ENCODE measurements at places on chromosomes 4 and X. TPM values are rescaled to one million over a fixed set of nuclear protein-coding genes. Genes with fewer than 3 reads are reported as not detected.

GRCh38 chr4:86403575-86403974 is 43.7 kb upstream of the MAPK10 start:
- H3K4me3 ChIP-seq = no peak overlapping the region
- H3K4me1 ChIP-seq = no peaks in the 10 kb centered on the region
- H3K36me3 ChIP-seq = no peaks in the 10 kb centered on the region
- H3K27me3 ChIP-seq = no peaks in the 10 kb centered on the region
- DNase-seq = no peak

DNA sequence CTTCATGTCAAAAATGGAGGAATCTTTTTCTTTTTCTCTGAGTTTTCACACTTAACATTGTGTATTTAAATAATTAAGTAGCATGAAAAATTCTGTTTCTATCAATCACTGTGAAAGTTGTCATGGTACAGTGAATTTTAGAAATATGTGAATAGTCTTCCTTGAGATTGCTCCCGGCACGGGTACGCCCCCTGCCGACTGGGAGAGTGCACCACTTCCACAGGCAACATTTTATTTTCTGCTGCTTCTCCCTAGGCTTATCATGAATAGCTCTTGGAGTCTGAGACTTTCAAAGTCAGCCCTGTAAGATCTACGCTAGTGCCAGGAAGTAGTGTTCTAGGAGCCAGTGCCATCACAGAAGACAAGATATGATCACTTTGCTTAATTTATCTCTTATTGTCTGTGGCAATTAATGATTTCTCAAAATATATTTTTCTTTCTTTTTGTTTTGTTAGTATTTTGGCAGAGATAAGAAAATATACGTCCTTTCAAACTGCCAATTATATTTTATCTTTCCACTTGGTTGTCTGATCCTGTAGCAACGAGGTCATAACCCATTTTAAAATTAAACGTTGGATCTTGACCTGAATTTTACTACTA is 763.8 kb upstream of the AADAT start:
- no peak for DNase-seq
- H3K36me3 ChIP-seq = no peaks in the 10 kb centered on the region
- no peaks in the 10 kb centered on the region for H3K27me3 ChIP-seq
- H3K4me1 ChIP-seq = no peaks in the 10 kb centered on the region

DNA sequence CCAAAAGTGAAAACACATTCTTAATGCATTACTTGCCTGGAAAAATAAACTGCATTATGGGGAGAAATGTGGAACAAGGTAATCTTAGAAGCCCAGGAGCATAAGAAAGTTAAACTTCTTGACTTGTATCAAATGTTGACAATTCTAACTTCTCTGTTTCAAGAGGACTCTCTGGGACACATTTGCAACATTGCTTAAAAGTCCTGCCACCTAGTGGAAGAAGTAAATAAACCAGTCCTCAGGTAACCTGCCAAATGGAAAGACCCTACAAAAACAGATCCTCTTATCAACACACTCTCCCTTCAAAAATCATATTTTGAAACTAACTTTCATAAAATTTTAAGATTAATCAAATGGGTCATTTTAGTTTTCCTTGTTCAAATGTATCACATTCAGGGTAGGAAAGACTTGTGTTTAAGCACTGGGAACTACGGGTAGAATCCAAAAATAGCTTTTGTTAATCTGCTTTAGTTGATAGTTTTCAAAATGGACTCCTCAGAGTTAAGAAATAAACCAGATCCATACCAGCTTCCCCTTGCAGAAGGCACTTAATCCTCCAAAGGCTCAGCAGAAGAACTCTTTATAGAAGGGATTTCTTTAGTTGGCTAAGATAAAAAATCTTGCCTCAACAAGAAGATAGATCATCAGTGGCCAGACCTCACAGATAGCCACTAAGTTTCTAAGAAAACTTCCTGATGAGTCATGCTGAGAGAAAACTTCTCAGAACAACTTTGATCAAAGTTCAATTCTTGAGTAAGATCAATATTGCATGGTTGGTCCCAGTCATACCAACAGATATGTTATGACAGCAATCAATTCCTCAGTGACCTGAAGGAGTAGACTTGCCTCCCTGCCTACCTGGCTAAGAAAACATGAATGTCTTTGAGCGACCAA is 141.7 kb downstream of the HHIP start:
- H3K36me3 ChIP-seq = no peaks in the 10 kb centered on the region
- H3K4me3 ChIP-seq = no peak overlapping the region
- DNase-seq = no peak
- no peak overlapping the region for H3K27ac ChIP-seq
- H3K27me3 ChIP-seq = no peaks in the 10 kb centered on the region

DNA sequence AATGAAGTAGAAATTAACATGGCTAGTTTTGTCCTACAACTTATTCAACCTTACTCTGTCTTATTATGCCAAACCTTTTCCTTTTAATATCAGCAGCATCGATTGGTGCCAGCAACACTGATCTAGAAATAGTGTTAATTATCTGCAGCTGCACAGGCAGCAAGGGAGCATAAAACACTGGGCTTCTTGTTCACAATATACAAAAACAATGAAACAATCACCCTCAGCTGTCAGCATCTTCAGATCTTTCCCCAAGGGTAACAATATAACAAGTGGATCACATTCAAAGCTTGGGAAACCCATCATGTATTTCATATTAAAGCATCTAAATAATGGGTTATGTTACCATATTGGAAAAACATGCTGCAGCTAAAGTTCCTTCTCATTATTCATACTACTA is 238.1 kb downstream of the SPOCK3 start:
- H3K4me3 ChIP-seq = no peak overlapping the region
- no peak for DNase-seq
- no peaks in the 10 kb centered on the region for H3K4me1 ChIP-seq
- no peaks in the 10 kb centered on the region for H3K36me3 ChIP-seq
- H3K27me3 ChIP-seq = no peaks in the 10 kb centered on the region
- no peak overlapping the region for H3K27ac ChIP-seq

DNA sequence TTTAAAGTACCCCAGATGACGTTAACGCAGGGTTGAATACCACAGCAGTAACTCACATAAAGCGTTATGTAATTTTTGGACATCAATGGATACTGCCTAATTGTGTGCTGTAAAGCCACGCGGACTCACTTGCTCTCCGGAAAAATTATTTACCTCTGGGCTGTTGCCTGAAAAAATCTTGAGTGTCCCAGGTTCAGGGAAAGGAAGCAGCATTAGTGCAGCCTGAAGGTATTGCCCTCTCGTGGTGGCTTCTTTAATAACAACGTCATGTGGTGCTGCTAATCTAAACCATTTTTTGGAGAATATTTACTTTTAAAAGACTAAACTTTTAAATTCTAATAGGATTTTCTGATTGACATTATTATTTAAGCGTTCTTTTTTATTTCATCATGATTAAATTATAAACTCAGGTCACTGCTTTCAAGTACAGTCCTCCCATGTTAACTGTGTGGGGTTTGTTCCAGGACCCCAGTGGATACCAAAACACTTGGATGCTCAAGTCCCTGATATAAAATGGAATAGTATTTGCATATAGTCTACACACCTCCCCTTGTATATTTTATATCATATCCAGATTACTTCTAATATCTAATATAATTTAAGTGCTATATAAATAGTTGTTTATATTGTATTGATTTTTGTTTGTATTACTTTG is 384.8 kb downstream of the FAM133A start:
- no peaks in the 10 kb centered on the region for H3K27me3 ChIP-seq
- H3K36me3 ChIP-seq = no peaks in the 10 kb centered on the region
- no peak overlapping the region for H3K4me3 ChIP-seq
- no peak for DNase-seq
- no peak overlapping the region for H3K27ac ChIP-seq
- H3K4me1 ChIP-seq = no peaks in the 10 kb centered on the region

GPAT3 gene
- 5.6 TPM for total RNA-seq

SLC16A2 gene
- total RNA-seq = 7.8 TPM

CDX4 gene
- not detected for total RNA-seq

Measured in sigmoid colon (tissue), 7 donors.